H9 (cell line): ENCODE measurements at places on chromosomes 7 and 10.

- DNase-seq, result no peak
These were observed 238.5 kb downstream of the SEMA3A start for GRCh38 chr7:83956104-83956503.

GRCh38 chr7:7867846-7868571, 100.6 kb upstream of the GLCCI1 start:
- DNase-seq, result no peak

- no peak for DNase-seq
These were observed 697.8 kb downstream of the LRMDA start for GRCh38 chr10:76129213-76129612.

- no peak for DNase-seq
These were observed 55.1 kb upstream of the PTPN12 start for GRCh38 chr7:77482015-77482414.

GRCh38 chr10:117547016-117547715, 4.6 kb downstream of the EMX2 start:
- DNase-seq, result no peak

GRCh38 chr10:121313119-121313875, 284.9 kb downstream of the FGFR2 start:
- DNase-seq, result no peak

DNA sequence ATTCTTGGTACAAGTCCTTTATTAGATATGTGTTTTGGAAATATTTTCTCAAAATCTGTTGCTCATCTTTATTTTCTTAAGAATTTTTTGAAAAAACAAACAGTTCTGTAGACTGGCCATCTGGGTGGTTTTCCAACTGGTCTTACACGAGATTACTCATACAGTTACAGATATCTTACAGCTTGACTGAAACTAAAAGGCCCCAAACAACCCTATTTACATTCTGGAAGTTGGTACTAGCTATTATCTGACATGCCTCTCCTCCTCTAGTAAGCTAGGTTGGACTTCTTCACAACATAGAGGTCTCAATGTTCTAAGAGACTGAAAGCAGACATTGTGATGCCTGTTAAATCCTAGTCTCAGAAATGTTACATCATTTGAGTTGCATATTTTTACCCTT, 52.0 kb downstream of the ZNF22 start:
- DNase-seq, result no peak

DNA sequence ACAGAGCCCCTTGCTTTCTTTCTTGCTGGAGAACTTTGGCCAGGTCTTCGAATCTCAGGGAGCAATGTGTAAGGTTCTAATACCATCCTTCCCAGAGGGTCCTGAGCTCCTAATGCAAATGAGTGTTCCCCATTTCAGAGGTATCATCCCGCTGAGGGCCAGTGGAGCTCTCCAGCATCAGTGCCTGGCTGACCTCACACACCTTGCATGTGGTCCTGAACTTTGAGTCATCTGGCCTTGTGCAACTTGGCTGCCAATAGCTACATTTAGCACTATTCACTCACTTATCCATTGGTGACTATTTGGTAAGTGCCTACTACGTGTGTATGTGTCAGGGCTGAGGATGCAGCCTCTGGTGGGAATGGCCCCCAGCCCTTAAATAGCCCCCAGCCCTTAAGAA, 48.4 kb upstream of the HABP2 start:
- no peak for DNase-seq

DNA sequence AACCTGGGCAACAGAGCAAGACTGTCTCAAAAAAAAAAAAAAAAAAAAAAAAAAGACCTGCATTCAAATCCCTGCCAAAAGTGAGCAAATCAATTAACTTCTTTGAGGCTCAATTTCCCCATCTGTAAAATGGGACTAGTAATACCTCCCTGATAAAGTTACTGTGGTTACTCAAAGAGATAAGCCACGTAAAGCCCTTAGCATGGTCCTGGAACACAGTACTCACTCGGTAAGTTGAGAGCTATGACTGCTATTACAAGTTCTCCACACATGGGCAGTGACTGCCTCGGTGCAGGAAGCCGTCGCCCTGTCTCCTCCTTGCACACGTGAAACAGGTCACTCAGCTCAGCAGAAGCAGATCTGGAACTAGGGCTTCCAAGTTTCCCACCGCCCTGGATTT, 37.9 kb downstream of the DDIT4 start:
- no peak for DNase-seq

DNA sequence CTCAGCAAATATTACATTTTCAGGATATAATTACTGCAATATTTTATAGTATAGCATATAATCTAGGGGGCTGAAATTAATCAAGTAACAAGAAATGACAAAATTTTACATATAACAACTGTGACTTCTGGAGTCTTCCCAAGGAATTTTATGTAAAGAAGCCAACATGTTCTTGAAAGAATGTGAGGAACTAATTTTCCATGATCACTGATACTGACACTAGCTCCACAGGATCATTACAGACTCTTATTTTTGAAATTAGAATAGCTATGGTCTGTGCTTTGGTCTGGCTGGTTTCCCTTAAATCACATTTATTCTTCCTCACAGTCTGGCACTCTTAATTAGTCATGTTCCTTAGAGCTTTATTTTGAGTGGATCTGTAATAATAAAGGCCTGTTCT, 267.7 kb upstream of the SEMA3A start:
- no peak for DNase-seq

DNA sequence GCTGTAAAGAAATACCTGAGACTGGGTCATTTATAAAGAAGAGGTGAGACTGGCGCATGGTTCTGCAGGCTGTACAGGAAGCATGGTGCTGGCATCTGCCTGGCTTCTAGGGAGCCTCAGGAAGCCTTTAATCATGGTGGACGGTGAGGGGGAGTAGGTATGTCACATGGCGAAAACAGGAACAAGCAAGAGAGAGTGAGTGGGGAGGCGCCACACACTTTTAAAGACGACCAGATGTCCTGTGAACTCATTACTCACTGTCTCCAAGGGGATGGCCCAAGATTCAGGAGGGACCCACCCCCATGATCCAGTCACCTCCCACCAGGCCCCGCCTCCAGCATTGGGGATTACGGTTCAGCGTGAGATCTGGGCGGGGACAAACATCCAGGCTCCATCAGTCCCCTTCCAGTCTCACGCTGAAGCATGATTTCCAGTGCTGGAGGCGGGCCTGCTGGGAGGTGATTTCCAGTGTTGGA, 3.2 kb downstream of the ZNF316 start:
- peak; percentile 95 for DNase-seq

GRCh38 chr7:128928882-128929788, 8.6 kb upstream of the IRF5 start:
- no peak for DNase-seq
